ENCODE measurements at places on chromosomes 1 and 21.
A peak's percentile ranks its signal among the peaks of the same experiment; 100 is the strongest.

- no peak for DNase-seq
These were observed 13.0 kb downstream of the PTPRC start for GRCh38 chr1:198651650-198652400.

DNA sequence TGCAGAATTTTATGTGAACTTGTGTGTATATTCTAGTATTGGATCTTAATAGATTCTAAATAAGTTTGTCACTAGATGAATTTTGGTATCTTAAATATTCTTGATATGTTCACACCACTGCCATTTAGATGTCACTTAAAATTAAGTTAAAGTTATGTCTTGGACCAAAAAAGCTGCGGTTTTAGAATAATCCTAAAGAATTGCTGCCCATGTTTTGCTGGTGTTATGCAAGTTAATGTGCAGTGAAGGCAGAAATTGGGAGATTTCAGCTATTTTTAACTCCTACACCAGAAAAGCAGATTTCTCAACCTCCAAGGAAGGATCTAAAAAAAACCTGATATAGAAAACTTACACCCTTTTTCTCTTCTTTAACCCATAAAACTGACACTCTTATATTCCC lies 757 bp downstream of the ACADM start:
- no peak for DNase-seq

DNA sequence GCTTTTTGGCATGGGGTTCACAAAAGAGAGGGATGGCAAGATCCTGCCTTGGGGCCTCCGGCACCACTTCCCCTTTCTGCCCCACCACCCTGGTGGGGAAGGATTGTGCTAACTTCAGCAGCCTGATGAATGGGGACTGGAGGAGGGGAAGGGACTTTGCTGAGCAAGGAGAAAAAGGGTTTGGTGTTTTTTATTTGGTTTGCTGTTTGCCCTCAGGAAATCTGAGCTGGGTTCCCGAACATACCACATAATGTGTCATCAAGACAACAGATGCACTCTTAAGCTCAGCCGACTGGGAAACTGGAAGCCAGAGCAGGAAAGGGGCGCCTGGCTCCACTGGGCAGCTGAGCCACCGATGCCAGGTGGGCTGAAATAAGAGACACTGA lies 19.8 kb downstream of the OLFML2B start:
- peak; percentile 86 for DNase-seq

DNA sequence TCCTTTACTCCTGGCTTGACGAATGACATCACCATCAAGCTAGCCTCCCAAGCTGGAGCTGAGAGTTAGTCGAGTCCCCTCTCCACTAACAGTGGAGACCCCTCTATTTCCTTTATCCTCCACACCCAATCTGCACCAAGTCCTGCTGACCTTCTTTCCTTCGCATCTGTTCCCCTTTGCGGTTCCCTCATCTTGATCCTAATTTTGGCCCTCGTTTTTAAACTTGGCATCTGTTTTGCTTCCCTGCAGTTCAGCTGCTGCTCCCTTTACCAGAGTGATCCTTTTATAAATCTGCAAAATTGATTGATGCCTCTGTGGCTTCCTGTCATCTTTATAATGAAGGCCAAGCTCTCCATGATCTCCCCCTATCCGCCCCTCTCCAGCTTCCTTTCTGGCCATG lies 49.0 kb upstream of the TSPAN2 start:
- no peak for DNase-seq

DNA sequence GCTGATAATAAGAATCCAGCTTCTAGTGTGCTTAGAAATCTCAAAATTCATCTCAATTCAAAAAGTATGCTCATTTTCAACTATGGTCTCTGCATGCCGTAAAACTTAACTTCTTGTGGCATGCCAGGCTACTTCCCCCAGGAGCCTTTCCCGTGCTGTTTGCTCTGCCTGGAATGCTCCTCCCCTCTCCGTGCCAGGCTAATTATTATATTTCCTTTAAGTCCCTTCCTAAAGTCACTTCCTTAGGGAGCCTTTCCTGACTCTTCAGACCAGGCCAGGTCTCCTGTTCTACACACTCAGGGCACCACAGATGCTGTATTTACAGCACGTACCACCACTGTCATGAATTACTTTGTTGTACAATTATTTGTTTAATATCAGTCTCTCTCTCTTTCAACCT lies 67.1 kb upstream of the PPP2R5A start:
- no peak for DNase-seq

GRCh38 chr1:230339033-230339432 lies 87.1 kb downstream of the PGBD5 start:
- no peak for DNase-seq

- DNase-seq = no peak
These were observed 18.7 kb upstream of the ZNF362 start for GRCh38 chr1:33237579-33237978.

GRCh38 chr1:165235777-165236291 lies 120.7 kb downstream of the LMX1A start:
- DNase-seq = no peak

DNA sequence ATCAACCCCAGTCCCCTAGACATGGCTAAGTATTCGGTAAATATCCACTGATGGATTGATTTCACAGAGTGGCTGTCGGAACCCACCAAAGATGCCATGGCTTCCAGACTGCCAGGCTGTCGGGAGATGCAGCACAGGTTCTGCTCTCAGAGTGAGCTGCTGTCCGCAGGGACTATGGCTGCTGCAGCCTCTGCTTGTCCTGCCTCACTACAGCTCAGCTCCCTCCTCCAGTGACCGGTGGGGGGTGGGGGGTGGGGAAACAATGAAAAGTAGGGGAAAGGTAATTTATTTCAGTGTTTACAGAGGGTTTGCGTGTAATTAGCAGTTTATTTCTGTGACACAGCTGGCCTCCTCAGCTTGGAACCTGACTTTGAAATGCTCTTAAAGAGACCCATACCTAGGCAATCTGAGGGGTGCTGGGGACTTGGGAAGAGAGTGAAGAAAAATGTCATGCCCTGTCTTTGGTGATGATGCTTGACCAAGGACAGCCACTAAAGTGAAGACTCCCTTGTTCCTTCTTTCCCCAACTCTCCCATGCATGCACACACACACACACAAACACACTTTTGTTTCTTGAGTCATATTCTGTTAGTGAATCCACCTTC lies 109.0 kb downstream of the CACNA1E start:
- DNase-seq = no peak

GRCh38 chr1:184052194-184052559 lies 647 bp downstream of the TSEN15 start:
- no peak for DNase-seq

All from kidney epithelial cell (primary cell).